T-helper 9 cell (primary cell): ENCODE measurements at places on chromosomes 2 and 18.

- no peak for DNase-seq
Measured at GRCh38 chr2:16408331-16409005, 257.2 kb downstream of the CYRIA start.

DNA sequence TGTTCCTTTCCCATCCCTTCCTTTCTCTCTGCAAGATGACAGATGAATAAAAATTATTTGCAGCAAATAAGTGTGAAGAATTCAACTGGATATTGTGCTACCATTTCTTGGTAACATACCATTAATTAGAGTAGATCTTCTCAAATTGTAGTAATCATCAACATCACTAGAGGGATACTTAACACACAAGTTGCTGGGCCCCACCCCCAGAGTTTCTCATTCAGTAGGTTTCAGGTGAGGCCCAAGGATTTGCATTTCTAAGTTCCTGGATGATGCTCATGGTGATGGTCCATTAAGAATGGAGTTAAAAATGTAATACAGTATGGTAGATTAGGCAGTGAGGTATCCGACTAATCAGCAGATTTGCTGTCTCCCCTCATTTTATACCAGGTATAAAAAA, 594.0 kb downstream of the ERBB4 start:
- no peak for DNase-seq

- DNase-seq: no peak
Measured at GRCh38 chr18:58527285-58527951, 101.5 kb downstream of the ALPK2 start.

DNA sequence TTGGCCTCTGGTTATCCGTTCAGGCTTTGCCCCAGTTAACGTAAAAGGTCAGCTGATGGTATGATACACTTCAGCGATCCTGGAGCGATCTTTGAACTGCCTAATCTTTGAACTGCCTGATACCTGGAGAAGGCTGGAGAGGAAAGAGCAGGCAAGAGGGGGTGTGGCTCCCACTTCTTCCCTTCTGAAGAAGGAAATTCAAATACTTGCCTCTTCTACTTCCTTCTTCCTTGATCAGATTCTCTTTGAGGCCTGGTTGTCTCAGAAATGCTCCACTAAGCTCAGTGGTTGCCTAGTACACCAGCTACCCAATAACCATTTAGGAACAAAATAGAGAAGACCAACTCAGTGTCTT, 619 bp downstream of the GALM start:
- no peak for DNase-seq

- no peak for DNase-seq
Measured at GRCh38 chr18:1048032-1048431, 143.4 kb downstream of the ADCYAP1 start.

GRCh38 chr2:67871686-67872412, 191.0 kb downstream of the C1D start:
- no peak for DNase-seq

- no peak for DNase-seq
Measured at GRCh38 chr2:192498747-192499146, 304.0 kb upstream of the TMEFF2 start.
